ENCODE measurements at places on chromosomes 11 and 22. TPM values are rescaled to one million over a fixed set of nuclear protein-coding genes. Genes with fewer than 3 reads are reported as not detected.
A peak's percentile ranks its signal among the peaks of the same experiment; 100 is the strongest.

Gene OR8G5
- not detected for total RNA-seq

Gene PATE4
- total RNA-seq, result not detected

Gene OR56B1
- total RNA-seq, result not detected

Gene PARVB
- 77.8 TPM for total RNA-seq

Gene MUC5AC
- not detected for total RNA-seq

DNA sequence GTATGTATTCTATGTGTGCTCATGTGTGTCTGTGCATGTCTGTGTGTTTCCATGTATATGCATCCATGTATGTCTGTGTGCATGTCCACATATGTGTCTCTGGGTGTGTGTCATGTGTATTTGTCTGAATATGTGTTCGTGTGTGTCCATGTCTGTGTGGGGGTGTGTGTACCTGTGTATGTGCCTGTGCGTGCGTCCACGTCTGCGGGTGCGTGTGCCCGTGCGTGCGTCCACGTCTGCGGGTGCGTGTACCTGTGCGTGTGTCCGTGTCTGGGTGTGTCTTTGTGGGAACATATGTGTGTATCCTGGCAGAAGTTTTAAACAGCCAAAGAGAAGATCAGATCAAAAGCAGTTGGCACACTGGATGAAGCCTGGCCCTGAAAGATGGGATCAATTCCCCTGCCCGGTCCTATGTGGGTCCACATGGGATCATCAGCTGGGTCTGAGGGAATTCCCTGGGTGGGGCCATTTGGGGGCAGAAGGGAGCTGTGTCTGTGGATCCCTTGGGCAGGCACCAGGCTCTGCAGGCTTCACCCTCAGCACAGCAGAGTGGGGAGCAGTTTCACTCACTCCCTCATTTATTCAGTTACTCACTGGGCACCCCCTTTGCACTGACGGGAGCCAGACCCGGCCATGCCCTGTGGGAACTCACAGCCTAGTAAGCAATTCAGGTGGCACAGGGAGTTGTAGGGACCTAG, 167.4 kb downstream of the MN1 start:
- DNase-seq, result no peak

GRCh38 chr11:33690290-33691065, 10.1 kb downstream of the C11orf91 start:
- peak; percentile 85 for DNase-seq

DNA sequence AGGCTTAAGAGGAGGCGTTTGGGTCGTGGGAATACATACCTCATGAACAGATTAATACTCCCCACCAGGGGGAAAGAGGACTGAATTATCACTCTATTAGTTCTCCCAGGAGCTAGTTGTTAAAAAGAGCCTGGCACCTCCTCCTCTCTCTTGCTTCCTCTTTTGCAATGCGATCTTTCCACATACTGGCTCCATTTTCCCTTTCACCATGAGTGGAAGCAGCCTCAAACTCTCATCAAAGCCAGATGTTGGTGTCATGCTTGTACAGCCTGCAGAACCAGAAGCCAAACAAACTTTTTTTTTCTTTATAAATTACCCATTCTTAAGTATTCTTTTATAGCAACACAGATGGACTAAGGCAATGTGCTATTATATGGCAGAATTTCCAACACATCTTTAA, 258.5 kb downstream of the FAM76B start:
- no peak for DNase-seq

DNA sequence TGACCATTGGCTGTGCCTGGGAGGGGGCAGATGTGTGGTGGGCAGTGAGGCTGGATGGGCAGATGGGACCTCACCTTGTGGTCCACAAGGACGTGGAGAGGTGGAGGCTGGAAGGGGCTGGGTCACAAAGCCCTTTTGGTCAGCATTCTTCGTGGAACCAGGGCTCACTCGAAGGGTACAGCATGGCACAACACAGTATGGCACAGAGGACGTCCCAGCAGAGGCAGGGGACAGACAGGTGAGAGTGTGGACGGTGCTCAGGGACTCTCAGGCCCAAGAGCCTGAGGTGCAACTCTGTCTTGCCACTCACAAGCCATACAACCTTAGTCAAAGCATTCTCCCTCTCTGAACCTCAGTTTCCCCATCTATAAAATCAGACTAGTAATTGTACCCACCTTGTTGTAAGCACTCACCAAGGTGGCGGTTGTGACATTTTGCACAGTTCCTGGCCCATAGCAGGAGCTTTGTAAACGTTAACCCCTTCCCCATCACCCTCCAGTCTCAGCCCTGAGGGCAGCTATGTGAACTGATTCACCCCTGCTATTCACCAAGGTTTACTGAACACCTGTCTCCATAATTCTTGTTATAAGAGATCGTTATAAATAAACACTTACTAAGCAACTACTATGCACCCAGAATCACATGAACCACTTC, 11.6 kb upstream of the TSKU start:
- no peak for DNase-seq

DNA sequence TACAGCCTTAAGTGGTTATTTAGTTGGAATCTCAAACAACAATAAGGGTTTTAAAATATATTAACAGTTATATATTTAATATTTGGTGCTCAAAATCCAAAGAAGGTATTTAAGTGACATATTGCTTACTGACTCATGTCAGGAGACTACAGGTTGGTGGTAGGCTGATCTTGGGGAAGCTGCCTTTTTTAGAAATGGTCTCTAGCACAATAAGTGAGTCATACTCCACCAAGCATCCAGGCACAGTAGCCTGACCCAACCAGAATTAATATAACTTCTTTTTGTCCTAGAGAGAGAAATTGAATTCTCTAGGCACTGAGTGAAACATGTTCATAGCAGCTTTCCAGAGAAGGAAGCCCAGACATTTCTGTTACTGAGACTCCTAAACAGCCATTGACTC, 868.5 kb upstream of the TENM4 start:
- no peak for DNase-seq

GRCh38 chr22:35850831-35851230, 133.2 kb downstream of the APOL5 start:
- no peak for DNase-seq
